ENCODE measurements at places on chromosomes 3 and 15.

GRCh38 chr3:7710284-7710683 is 791.3 kb upstream of the LMCD1 start:
- DNase-seq, result no peak

- no peak for DNase-seq
Measured at GRCh38 chr3:190375246-190375645, 12.7 kb upstream of the CLDN16 start.

GRCh38 chr3:42668793-42669217 is 15.3 kb downstream of the ZBTB47 start:
- DNase-seq, result no peak

DNA sequence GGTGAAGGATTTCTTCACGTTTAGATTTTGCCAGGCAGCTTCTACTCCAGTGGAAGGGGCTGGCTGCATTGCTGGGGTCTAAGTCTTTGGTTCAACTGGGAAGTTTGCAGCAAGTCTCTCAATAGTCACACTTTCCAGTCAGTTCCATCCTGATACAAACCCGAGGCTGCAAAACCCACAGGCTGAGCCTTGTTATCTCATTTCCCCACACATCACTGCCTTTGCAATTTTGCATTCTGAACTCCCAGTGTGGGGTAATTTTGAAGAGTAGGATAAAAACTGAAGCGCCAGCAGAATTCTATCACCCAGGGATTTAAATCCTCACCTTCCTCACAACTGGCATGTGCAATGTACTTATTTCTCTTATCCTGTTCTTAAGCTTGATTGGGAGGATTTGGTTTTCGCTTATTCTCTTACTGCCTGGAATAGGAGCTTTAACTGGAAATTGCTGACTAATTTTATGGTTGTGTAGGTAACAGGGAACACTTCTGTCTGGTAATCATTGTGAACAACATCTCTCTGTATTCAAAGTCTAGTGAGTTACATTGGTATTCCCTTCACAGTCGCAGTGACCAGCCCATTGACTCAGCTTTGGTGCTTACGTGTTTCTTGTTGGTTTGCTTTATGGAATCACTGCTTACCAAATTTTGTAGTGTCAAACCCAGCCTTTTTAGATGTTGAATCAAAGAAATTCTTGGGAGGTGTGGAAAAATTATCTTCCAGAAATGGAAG is 142.0 kb upstream of the TOPAZ1 start:
- no peak for DNase-seq

DNA sequence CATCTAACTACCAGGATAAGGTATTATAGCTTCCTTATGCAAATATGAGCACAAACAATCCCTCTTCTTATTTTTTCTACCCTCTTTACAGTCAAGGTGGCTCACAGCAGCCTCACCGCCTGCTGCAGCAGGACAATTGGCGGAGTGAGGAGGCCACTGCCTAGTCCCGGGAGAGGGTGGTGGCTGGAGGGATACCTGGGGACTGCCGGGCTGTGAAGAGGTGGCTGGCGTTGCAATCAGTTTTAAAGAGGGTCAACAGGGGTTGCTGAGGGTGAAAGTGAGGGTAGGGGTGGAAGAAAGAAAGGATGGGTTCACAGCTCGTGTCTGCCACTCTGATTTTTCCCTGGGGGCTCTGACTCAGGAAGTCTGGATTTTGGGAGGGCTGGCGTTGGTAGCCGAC is 105.1 kb upstream of the SLC6A6 start:
- no peak for DNase-seq

GRCh38 chr3:194080913-194081800 is 54.8 kb upstream of the HES1 start:
- DNase-seq, result no peak

DNA sequence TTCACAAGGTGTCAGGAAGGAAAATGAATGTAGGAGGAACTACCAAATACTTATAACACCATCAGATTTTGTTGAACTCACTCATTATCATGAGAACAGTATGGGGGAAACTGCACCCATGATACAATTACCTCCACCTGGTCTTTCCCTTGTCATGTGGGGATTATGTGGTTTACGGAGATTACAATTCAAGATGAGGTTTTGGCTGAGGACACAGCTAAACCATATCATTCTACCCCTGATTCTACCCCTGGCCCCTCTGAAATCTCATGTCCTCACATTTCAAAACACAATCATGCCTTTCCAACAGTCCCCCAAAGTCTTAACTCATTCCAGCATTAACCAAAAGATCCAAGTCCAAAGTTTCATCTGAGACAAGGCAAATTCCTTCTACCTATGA is 17.1 kb upstream of the PLSCR1 start:
- DNase-seq, result no peak

- no peak for DNase-seq
Measured at GRCh38 chr3:185402561-185402960, 39.6 kb downstream of the MAP3K13 start.

GRCh38 chr3:16366-16765 is 180.2 kb upstream of the CHL1 start:
- DNase-seq, result no peak

- no peak for DNase-seq
Measured at GRCh38 chr3:32316319-32316718, 75.3 kb upstream of the CMTM7 start.

DNA sequence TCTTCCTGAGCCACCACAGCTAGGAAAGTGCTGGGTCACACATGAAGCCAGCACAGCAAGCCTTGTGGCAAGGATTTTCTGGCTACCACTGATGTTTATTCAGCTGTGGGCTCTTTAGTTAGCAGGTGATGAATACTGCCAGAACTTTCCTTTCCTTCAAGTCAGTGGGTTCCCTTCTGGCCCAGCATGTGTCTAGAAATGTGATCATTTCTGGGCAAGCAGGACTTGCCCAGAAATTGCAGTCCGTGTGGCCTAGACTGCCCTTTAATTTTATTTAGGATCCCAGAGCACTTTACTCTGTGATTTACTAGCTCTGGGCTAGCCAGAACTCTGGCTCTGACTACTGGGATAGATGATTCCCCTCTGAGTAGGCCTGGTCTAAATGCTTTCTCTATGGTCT is 397.5 kb downstream of the ZIC4 start:
- DNase-seq, result no peak

- DNase-seq, result no peak
Measured at GRCh38 chr3:60096403-60096802, 1046.6 kb upstream of the CFAP20DC start.

GRCh38 chr15:90497912-90498311 is 31.8 kb upstream of the CRTC3 start:
- no peak for DNase-seq

DNA sequence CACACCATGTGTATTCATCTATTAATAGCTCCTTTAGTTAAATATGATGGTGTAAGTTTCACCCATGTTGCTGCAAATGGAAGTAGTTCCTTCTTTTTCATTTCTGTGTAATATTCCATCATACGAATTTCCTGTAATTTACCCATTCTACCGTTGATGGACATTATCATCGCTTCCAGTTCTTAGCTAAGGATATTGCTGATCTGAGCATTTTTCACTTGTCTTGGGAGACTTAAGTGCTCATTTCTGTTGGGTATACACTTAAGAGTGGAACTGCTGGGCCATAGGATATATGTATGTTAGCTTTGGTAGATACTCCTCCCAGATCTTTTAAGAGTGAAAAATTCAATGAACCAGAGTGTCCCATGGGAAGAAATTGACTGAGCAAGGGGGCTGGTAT is 11.0 kb downstream of the PLIN1 start:
- no peak for DNase-seq

- DNase-seq, result no peak
Measured at GRCh38 chr3:130857336-130858026, 36.4 kb upstream of the ATP2C1 start.

- DNase-seq, result no peak
Measured at GRCh38 chr3:172077197-172077757, 37.9 kb downstream of the FNDC3B start.

DNA sequence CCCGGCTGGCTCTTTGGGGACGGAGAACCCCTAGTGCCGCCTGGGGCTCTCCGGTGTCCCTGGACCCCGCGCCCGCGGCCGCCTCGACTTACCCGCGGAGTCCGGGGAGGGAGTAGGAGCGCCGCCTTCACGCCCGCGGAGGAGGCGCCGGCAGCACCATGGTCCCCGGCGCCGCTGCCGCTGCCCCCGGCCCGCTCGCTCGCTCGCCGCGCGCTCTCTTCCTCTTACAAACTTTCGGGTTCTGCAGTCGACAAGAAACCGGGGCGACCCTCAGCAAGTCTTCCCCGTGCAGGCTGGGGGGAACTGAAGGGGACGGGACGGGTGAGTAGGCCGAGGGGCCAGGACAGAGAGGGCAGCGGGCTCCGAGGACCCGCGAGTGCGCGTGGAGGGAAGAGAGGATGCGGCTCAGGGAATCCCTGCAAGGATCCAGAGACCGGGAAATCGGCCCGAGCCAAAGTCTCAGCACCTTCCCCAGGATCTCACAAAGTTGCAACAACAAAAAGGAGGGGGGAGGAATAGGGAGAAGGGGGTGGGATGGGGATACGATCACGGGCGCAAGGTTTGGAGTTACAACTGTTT is 2.0 kb downstream of the FOXP1 start:
- peak; percentile 35 for DNase-seq

- no peak for DNase-seq
Measured at GRCh38 chr3:56795829-56796185, 5.9 kb downstream of the ARHGEF3 start.

GRCh38 chr3:17431004-17431403 is 311.4 kb downstream of the TBC1D5 start:
- DNase-seq, result no peak

- DNase-seq, result no peak
Measured at GRCh38 chr15:90291679-90292356, 26.3 kb downstream of the NGRN start.

DNA sequence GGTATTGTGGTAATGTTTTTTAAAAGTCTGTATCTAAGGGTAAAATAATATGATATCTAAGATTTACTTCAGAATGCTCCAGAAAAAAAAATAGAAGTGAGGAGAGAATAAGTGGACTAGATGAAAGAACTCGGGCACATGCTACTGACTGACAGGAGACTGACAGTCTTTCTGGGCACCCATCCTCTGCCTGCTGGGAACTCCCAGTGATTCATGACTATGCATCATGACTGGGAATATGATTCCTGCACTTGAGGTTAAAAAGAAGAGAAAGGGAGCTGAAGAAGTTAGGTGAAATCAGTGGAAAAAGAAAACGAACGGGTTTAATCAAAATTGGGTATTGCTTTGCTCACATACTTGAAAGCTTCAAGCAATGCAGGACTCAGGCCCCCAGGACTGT is 35.7 kb upstream of the SPSB4 start:
- DNase-seq, result no peak

DNA sequence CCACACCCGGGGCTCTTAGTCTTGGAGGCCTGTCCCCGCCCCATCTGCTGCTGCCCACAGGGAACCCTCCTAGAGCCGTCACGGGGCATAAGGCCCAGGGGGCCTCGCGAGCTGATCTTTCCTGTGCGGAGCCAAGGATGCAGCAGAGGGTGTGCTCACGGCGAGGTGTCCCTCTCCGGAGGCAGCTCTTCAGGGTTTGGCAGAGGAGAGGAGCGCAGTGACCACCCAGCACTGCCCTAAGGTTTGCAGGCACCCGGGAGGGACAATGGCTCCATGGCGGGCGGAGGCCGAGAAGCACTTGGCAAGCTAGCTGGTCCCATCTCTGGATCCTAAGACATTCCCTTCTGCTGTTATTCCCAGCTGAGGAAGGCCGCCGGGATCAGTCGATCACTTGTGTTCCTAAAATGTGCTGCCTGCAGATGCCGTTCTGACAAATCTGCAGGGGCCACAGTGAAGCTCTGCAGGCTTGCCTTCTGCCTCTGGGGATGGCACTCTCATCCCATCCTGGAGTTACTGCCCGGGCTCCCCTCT is 47.4 kb upstream of the PCSK6 start:
- no peak for DNase-seq

DNA sequence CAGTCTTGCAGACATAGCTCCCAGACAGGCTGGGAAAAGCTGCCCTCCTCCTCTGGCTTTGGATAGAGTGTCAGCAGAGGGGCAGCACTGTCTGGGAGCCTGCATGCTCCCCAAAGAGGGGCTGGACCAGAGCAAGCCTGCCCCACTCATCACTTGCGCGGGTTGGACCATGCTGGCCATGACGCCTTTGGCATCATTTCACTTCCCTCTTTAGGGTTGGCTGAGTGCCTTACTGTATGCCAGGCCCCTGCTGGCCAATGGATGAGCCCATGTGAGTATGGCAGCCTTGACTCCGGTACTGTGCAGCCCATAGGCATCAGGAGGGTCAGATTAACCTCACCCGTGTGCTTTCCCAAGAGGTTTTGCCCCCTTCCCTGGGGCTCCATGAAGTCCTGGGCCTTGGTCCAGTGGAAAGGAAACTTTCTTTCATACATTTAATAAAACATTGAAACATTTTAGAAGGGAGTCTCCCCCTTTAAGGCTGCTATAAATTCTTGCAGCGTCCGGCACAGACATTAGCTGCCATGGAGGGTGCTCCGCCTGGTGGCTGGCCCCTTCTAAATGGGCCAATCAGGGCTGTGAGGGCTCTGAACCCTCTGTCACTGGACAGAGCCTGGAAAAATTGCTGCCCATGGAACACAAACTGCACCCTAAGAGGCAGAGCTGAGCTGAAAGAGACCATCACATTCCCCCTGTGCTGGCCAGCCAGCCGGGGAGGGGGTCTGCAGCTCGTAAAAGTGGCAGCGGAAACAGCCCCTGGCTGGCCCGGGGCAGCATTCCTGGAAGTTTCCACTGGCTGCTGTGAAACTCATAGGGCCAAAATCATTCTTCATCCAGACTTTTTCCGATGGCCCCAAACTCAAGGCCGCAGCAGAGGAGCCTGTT is 20.8 kb upstream of the DUSP7 start:
- no peak for DNase-seq

Data from naive thymus-derived CD8-positive, alpha-beta T cell (primary cell).